Kidney (tissue), 22 donors: ENCODE measurements at places on chromosomes 7 and 10. TPM values are rescaled to one million over a fixed set of nuclear protein-coding genes. Genes with fewer than 3 reads are reported as not detected.

Gene SLC39A12
- 0.16 TPM for total RNA-seq

Gene CTAGE4
- 4.9 TPM for total RNA-seq

Gene WNT8B
- total RNA-seq = not detected

DNA sequence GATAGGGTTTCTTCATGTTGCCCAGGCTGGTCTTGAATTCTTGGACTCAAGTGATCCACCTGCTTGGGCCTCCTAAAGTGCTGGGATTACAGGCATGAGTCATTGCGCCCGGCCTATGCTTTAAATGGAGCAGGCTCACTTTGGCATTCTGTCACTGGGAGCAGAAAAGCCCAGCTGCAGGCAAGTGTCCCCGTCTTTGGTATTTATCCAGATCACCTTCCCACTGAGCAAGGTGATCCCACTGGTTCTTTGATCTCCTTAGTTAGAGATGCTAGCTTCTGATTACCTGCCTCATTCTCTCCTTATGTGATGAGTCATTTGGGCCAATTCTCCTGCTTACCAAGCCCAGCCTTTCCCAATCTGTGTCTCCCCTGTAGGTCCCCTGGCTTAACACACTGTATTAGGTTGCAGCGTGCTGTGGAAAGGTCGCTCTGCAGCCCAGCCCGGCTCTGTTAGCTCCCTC is 39.3 kb downstream of the SPDYE5 start:
- peak; percentile 1 for DNase-seq

GRCh38 chr10:61907011-61907410 is 5.5 kb downstream of the ARID5B start:
- no peak for DNase-seq

DNA sequence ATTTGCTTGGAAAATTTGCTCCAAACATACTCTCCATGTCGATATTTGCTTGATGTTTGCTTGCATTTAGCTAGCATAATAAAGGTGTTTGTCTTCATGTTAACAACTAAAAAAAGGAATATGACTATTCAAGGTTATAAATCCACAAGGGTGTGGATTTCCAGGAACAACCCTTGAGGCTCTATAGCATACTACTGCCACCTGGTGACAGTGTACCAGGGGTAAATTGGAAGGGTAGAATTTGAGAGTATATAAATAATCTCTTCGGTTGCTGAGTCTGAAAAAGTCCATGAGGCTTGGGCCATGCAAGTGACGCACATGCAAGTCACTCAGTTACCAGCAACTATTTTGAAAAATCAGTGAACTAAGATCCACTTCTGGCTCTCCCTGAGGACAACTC is 68.4 kb downstream of the SLIT1 start:
- DNase-seq = no peak

Gene CCDC186
- total RNA-seq = 34.2 TPM

Gene PCLO
- 12.0 TPM for total RNA-seq

Gene PKD1L1
- 0.82 TPM for total RNA-seq

DNA sequence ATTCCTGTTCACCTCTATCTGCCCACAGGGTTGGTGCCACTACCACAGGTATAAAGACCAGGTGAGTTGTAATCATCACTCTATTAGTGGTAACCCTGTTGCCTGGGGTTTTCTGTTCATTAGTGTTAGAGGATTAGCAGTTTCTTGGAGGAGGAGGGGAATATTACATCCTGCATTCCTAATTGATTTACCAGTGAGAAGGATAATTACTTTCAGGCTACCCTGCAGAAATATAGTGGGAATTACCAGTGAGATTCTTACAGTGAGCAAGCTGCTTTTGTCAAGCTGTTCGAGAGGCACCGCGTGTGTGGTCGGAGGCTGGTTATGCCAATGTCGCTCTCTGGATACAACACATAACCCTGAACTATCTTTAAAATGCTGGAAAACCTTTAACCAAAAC is 280.7 kb downstream of the SORCS3 start:
- DNase-seq = no peak

DNA sequence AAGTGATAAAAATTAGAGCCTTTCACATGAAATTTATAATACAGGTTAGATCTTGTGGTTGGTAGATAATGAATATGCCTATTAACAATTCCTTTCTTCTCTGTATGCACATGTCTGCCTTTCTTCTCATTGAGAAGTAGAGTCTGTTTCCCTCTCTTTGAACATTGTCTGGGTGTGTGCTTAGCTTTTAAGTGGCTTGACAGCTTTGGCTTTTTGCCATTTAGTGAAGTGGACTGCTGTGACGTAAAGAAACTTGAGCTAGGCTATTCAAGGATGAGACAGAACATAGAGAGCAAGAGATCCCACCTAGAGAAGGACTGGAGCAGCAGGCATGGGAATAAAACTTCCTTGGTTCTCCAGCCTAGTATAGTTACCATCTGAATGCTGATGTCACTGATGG is 996.7 kb upstream of the CELF2 start:
- DNase-seq = peak; percentile 17

Gene HMX2
- total RNA-seq = 0.25 TPM

GRCh38 chr7:106848851-106849442 is 16.1 kb upstream of the PIK3CG start:
- DNase-seq = peak; percentile 18

DNA sequence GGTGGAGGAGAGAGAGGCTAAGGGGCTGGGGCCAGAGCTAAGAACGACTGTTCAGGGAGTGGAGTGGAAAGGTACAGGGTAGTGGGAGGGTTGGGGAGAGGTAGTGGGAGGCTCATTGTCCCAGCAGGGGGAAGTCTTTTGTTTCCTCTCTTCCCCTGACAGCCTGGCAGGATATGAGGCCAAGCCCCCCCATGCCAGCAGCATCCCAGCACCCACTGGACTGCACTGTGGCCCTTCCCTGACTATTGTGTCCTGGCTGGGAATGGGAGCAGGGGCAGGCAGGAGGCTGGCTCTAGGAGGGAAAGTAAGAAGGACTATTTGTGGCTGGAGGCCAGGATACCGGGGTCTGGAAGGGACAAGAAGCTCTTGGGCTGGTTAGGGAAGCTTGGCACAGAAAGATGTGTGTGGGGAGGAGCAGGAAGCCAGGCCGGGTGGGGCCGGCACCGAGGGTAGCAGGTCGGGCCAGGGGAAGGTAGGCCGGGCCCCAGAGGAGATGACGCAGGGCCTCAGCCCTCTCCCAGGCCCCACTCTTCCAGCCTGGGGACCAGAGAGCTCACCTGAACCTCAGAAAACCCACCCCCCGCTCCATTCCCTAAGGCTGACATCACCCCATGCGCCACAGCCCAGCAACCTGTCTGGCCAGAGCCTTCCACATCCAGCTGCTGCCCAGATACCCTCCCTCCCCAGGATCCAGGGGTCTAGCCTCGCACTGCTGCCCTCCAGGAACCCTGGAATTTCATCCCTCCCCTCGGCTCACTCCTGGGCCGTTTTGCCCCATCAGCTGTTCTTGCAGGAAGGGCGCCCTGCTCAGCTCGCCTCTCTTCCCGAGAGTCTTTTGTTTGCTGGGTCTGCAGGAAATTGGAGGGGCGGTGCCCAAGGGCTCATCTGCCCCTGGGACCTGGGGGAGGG is 8.8 kb upstream of the EPHB4 start:
- peak; percentile 89 for DNase-seq

Gene ERVW-1
- total RNA-seq = not detected

DNA sequence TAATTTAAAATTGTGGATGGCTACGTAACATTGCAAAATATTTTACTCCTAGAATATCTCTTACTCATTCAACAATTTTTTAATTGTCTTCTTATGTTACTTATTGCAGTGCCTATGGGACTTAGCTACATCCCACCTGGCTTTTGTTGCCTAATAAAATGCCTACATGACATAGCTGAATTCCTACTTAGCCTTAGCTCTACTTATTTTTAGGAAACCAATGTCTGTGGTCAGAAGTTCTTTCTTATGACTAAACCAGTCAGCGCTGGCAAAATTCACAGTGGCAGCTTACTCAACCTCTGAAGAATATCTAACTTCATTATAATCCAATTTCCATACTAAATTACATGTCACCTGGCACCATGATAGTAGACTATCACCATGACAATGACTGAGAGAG is 1612.4 kb upstream of the LRRTM3 start:
- DNase-seq = no peak

DNA sequence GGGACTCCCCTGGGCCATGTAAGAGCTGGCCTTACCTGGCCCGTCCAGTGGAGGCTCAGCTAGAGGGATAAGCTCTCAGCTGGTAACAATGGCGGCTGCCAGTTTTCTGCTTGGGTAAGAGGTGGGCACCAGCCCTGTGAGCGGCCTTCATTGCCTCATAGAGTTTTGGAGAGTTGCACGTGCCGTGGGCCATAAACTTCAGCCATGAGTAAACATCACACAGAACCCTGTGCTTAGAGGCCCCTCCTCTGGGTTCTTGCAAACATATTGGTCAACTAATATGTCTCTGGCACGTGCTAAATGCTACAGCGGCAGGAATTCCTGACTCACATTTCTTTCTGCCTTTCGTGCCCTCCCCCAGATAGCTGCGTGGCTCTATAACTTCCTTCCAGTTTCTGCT is 103.9 kb upstream of the LEP start:
- DNase-seq = no peak

- DNase-seq = peak; percentile 27
Measured at GRCh38 chr7:143490717-143491306, 13.1 kb downstream of the TAS2R41 start.

DNA sequence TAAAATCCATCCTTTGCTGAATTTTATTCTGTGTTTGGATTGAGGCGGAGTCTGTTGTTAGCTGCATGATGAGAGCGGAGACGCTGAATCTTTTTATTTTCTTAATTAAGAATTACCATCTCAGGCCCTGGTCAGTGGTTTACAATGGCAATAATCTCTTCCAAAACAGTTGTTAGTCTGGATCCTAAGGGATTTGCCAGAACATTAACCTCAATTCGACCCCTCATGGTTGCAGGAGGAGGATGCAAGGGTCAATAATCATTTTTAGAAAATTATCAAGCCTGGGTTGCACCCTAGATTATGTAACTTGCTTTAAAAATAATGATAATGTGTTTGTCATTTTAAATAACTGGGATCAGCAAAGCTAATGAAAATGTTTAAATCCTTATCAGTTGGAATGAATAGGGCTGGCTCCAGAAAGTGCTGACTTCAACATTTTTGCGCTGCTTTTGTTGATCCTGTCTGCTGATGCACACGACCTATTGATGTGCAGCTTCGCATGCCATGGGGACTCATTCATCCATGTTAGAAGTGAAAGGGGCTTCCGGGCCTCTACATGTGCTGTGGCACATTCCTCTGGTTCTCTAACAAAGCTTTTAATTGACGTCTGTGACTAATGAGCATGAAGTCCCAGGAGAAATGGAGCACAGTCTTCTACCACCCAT is 80.7 kb upstream of the KIAA1217 start:
- peak; percentile 92 for DNase-seq

GRCh38 chr10:91298224-91298871 is 77.9 kb downstream of the PCGF5 start:
- DNase-seq = peak; percentile 81
